ENCODE measurements at places on chromosomes 3 and 15. TPM values are rescaled to one million over a fixed set of nuclear protein-coding genes. Genes with fewer than 3 reads are reported as not detected.

OSTN gene
- total RNA-seq: 6.8 TPM

RASSF1 gene
- 17.7 TPM for total RNA-seq

ZBTB38 gene
- 29.7 TPM for total RNA-seq

NOX5 gene
- total RNA-seq: under 0.01 TPM

All from skeletal muscle tissue (tissue), 5 donors.